Suppressor macrophage treated with lipopolysaccharide for 1 hour (primary cell): ENCODE measurements at places on chromosomes 4 and X.

DNA sequence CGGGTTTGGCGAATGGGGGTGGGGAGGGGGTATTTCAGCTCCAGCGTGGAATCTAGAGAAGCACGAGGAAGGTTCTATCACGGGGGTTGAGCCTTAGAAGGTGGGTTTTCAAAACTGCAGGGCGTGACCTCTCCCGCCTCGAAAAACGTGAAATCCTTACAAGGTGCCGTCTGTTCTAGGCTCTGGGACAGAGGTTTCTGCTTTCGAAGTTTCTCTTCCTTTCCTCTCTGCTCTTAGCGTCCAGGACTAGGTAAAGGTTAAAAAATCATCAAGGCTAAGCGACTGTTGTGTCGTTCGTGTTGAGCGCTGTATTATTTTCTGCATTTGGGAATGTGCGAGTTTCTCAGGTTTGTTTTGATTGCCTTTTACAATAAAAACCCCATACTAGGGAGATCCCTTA, 1.1 kb downstream of the FHL1 start:
- no peak for DNase-seq

DNA sequence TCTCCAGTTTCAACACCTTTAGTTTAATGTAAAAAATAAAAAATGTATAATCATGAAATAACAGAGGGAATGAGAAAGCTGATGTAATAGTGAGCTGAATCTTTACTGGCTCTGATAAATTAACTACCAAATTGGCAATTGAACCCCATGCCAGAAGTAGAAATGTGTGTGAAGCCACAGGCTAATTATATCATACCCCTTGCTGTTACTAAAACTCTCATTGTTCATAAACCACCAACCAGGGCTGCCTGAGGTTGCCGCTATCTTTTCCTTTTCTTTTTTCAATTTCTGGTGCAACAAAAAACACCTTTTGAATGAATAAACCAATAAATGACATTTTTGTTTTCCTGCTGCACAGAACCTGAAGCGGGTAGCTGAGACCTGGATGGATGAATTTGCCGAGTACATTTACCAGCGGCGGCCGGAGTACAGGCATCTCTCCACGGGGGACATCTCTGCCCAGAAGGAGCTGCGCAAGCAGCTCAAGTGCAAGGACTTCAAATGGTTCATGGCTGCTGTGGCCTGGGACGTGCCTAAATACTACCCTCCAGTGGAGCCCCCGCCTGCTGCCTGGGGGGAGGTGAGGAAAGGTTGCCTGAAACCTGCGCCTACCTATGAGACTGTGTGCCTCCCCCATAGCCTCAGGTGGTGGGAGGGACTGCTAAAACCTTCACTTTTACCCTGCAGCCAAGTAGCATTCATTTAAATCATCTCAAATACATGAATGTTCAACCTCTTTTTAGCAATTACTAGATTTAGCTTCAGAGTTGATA, 216.7 kb upstream of the GALNT7 start:
- DNase-seq: no peak

DNA sequence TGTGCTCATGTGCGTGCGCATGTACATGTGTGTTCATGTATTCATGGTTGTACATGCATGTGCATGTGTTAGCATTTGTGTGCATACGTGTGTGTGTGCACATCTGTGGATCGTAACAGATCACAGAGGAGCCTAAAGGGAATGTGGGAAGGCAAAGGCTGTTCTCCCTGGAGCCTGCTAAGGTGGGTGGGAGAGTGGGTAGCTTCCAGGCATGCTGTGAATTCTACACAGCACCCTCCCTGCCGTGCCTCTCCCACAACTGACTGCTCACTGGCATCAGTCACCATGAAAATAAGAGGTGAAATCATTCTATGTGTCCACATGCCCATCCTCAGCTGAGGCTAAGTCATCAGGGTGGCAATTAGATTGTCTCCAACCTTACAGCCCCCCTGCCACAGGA, 600.9 kb downstream of the MID1IP1 start:
- DNase-seq: no peak

- DNase-seq: peak; percentile 10
These were observed 44.0 kb downstream of the ZNF518B start for GRCh38 chr4:10413177-10413576.

GRCh38 chr4:115119804-115120352, 6.5 kb upstream of the NDST4 start:
- no peak for DNase-seq

GRCh38 chrX:23246001-23246400, 88.6 kb upstream of the PTCHD1 start:
- DNase-seq: no peak
